ENCODE measurements at places on chromosomes 5 and 9.

DNA sequence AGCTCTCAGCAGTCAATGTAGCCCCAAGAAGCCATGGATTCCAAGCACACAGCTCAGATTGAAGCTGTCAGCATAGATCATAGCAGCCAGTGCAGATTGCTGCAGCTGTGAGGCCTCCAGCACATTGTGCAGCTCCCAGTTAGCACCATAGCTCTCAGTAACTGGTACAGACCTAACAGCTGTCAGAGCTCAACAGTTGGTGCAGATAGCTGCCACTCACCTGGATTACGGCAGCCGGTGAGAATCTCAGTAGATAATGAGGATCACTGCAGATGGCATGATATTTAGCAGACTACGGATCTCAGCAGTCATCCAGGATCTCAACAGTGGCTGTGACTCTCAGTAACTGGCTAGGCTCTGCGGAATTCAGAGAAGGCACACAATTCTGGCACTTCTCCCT, 500.4 kb downstream of the TUSC1 start:
- DNase-seq: no peak

- no peak for DNase-seq
These were observed 208.8 kb upstream of the TAS2R1 start for GRCh38 chr5:9838916-9839315.

GRCh38 chr9:117546894-117547678, 132.2 kb upstream of the ASTN2 start:
- DNase-seq: no peak

GRCh38 chr9:109705515-109705914, 74.5 kb upstream of the PALM2AKAP2 start:
- no peak for DNase-seq

DNA sequence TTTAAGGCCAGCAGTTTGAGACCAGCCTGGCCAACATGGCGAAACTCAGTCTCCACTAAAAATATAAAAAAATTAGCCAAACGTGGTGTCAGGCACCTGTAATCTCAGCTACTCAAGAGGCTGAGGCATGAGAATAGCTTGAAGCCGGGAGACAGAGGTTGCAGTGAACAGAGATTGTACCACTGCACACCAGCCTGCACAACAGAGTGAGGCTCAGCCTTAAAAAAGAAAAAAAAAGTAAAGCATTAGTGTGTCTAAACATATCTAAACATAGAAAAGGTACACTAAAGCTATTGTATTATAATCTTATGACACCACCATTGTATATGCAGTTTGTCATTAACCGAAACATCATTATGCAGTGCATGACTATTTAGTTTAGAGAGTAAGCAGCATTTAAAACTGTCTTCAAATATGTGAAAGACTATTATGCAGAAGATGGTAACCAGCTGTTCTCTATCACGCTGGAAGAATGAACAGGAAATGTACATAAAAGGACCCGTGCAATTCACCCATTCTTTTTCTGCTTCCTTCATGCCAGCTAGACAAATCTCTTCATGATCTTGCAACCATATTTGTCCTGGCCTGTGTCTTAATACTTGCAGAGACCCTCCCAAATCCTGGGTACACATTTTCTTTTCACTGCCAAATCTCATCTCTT, 58.6 kb downstream of the ITGA1 start:
- DNase-seq: no peak

GRCh38 chr5:126056851-126057622, 366.2 kb upstream of the GRAMD2B start:
- no peak for DNase-seq
